ENCODE measurements at places on chromosomes 5 and 9. TPM values are rescaled to one million over a fixed set of nuclear protein-coding genes. Genes with fewer than 3 reads are reported as not detected.
A peak's percentile ranks its signal among the peaks of the same experiment; 100 is the strongest.

Gene TAF11L10
- not detected for total RNA-seq

Gene PTPA
- 115 TPM for total RNA-seq

Gene LRRC14B
- not detected for total RNA-seq

Gene C9orf50
- total RNA-seq: not detected

- no peaks in the 10 kb centered on the region for H3K4me1 ChIP-seq
- no peaks in the 10 kb centered on the region for H3K36me3 ChIP-seq
- DNase-seq: no peak
- H3K27ac ChIP-seq: no peak overlapping the region
- H3K4me3 ChIP-seq: no peak overlapping the region
Measured at GRCh38 chr9:126534431-126535186, 79.1 kb upstream of the LMX1B start.

- no peak overlapping the region for H3K27ac ChIP-seq
- no peak for DNase-seq
- peaks cover 31% of the 10 kb centered on the region for H3K4me1 ChIP-seq
- H3K36me3 ChIP-seq: peaks cover 51% of the 10 kb centered on the region
Measured at GRCh38 chr5:81292130-81292529, 9.3 kb upstream of the ZCCHC9 start.

DNA sequence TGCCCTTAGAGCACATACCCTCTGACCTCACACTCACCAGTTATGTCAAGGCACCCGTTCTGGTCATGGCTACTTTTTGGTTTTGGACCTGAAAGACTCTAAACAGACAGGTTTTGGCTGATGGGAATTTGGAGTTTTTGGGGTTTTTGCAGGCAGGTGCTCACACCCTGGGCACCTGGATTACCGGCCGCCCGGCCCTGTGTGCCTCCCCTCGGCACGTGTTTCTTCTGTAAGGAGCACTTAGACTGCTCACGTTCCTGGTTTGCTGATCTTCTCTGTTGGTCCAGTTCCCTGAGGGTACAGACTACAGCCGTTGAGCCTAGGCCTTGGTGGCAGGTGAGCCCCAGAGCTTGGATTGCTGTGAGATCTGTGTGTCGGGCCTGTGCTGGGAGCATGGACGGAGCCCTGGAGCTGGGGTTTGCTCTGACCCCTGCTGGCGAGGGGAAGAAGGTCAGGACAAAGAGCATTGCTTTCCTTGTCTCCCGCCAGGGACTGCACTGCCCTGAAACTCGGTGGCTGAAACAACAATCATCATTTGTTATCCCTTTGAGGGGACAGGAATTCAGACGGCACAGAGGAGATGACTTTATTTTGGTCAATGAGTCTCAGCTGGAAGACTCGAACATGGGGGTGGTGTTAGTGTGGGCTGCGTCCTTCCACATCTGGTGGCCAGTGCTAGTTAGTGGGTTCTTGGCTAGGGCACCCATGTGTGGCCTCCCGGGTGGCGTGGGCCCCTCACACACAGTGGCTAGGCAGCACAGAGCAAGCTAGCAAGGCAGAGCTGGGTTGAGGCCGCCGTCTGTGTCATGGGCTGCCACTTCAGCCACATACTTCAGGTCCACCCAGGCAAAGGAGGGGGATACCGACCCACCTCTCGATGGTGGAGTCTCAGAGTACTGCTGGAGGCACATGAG lies 76.4 kb downstream of the EHMT1 start:
- H3K27me3 ChIP-seq: no peaks in the 10 kb centered on the region
- no peak for DNase-seq
- peaks cover 4% of the 10 kb centered on the region for H3K4me1 ChIP-seq
- no peak overlapping the region for H3K27ac ChIP-seq
- peaks cover 15% of the 10 kb centered on the region for H3K36me3 ChIP-seq

GRCh38 chr9:70484232-70485130 lies 70.0 kb upstream of the KLF9 start:
- DNase-seq: no peak
- H3K27me3 ChIP-seq: no peaks in the 10 kb centered on the region
- H3K4me3 ChIP-seq: no peak overlapping the region
- H3K36me3 ChIP-seq: no peaks in the 10 kb centered on the region
- no peaks in the 10 kb centered on the region for H3K4me1 ChIP-seq

GRCh38 chr9:30757723-30758122 lies 1626.7 kb upstream of the ACO1 start:
- no peaks in the 10 kb centered on the region for H3K27me3 ChIP-seq
- no peak overlapping the region for H3K27ac ChIP-seq
- H3K36me3 ChIP-seq: no peaks in the 10 kb centered on the region
- no peaks in the 10 kb centered on the region for H3K4me1 ChIP-seq
- no peak for DNase-seq

DNA sequence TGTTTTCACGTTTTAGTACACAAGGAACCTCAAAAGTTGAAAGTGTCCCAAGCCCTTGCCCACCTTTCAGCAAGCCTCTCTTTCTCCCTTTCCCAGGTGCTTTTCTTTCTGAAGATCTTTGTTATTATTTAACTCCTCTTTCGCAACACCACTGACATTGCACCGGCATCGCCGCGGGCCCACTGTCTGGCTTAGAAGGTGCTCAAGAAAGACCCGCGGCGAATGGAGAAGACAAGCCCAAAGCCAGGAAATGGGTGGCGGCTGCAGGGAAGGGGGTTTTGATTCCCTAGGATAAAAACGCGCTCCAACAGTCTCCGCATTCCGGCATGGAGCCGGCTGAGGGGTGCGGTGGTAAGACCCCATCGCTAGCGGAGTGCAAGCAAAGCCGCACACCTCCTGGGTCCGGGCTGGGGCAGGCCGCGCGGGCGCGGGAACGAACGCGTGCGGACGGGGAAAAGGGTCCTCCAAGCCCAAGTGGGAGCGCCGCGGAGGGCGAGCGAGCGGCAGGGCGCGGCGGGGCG lies 404 bp upstream of the AFAP1L1 start:
- H3K36me3 ChIP-seq: no peaks in the 10 kb centered on the region
- peaks cover 6% of the 10 kb centered on the region for H3K4me1 ChIP-seq
- no peak for DNase-seq

DNA sequence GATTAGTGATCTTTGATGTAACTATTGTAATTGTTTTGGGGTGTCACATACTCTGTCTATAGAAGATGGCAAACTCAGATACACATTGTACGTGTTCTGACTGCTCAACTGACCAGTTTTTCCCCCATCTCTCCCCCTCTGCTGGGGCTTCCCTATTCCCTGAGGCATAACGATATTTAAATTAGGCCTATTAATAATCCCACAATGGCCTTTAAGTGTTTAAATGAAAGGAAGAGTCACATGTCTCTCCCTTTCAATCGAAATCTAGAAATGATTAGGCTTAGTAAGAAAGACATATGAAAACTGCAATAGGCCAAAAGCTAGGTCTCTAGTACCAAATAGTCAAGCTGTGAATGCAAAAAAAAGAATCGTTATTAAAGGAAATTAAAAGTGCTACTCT lies 265.6 kb downstream of the TMEM232 start:
- no peaks in the 10 kb centered on the region for H3K36me3 ChIP-seq
- H3K4me3 ChIP-seq: no peak overlapping the region
- H3K4me1 ChIP-seq: no peaks in the 10 kb centered on the region
- no peak for DNase-seq

- no peaks in the 10 kb centered on the region for H3K36me3 ChIP-seq
- no peaks in the 10 kb centered on the region for H3K4me1 ChIP-seq
- no peaks in the 10 kb centered on the region for H3K27me3 ChIP-seq
- H3K27ac ChIP-seq: no peak overlapping the region
- H3K4me3 ChIP-seq: no peak overlapping the region
Measured at GRCh38 chr9:81890104-81890503, 38.1 kb upstream of the SPATA31D4 start.

- H3K27ac ChIP-seq: no peak overlapping the region
- no peaks in the 10 kb centered on the region for H3K27me3 ChIP-seq
- no peak overlapping the region for H3K4me3 ChIP-seq
- H3K36me3 ChIP-seq: no peaks in the 10 kb centered on the region
- H3K4me1 ChIP-seq: no peaks in the 10 kb centered on the region
Measured at GRCh38 chr5:170960567-170960966, 98.7 kb downstream of the RANBP17 start.

DNA sequence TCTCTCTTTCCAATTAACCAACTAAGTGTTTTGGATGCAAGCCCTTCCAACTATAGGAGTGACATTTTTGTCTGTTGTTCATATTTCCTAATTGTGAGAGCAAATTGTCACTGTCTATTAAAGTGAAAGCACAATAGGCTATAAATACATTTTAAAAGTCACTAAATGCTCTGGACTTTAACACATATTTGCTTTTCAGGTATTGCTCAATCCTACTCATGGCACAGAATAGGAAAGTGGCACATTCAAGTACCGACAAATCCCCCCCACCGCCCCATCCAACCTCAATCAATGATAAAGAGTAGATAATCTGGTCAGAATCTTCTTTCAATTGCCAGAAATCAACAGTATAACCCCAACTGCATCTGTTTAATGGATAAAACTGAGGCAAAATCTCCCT lies 419.8 kb downstream of the PLK2 start:
- H3K4me1 ChIP-seq: no peaks in the 10 kb centered on the region
- DNase-seq: no peak
- no peak overlapping the region for H3K27ac ChIP-seq
- no peaks in the 10 kb centered on the region for H3K27me3 ChIP-seq
- H3K4me3 ChIP-seq: no peak overlapping the region
- no peaks in the 10 kb centered on the region for H3K36me3 ChIP-seq

DNA sequence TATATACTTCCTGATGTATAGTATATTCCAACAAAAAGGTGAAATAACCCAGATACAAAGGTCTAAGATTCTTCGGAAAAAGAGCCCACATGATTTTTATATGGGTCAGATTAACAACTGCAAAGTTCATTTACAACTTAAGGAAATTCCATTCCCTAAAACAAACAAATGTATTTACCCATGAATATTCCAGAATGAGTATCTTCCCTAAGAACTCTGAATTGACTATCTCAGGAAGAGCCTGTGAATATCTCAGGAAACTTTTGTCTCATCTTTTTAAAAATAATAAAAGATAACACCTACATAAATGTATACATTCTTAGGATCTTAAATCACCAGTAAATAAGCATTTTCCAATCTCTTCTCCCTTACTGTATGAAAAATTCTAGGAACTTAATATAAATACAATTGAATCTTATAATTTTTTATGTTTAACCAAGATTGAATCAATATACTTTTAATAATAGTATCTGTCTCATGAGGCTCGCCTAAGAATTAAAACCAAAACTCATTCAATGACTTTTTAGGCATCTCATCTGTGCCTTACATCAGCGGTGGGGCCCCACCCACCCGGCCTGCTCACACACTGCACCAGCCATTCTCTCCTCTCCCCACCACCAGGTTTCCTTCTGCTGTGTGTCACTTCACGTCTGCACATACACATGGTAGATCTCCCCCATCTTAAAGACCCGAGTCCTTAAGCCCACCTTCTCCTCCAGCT lies 78.1 kb downstream of the RAPGEF1 start:
- peaks cover 27% of the 10 kb centered on the region for H3K36me3 ChIP-seq
- H3K4me3 ChIP-seq: peak overlapping the region; percentile 9
- peaks cover 82% of the 10 kb centered on the region for H3K4me1 ChIP-seq
- peak; percentile 85 for DNase-seq
- no peaks in the 10 kb centered on the region for H3K27me3 ChIP-seq

All from activated CD8-positive, alpha-beta memory T cell treated with anti-CD3 and anti-CD28 coated beads, Interleukin-2, amount 10 ng/mL, durations not matched to agents 7 days and 5 days (primary cell).